C1 segment of cervical spinal cord (tissue), 14 donors: ENCODE measurements at places on chromosomes 1 and 21.

GRCh38 chr1:177873238-177873637 lies 96.6 kb downstream of the SEC16B start:
- DNase-seq: no peak

- no peak for DNase-seq
Observed at GRCh38 chr1:182588500-182589396, at the start of gene RNASEL. RNASEL (minus strand) TSS chr1:182589256; CDS start chr1:182586806, 2,450 bp downstream.

DNA sequence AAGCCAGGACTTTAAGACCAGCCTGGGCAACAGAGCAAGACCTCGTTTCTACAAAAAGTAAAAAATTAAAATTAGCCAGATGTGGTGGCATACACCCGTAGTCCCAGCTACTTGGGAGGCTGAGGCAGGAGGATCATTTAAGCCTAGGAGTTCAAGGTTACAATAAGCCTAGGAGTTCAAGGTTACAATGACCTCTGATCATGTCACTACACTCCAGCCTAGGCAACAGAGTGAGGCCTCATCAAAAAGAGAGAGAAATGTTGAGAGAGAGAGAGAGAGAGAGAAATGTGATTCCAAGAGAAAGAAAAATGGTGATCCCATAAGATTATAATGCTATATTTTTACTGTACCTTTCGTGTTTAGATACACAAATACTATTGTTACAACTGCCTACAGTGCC lies 60.2 kb downstream of the PACC1 start:
- DNase-seq: no peak

GRCh38 chr1:41875487-41875886 lies 43.2 kb downstream of the HIVEP3 start:
- DNase-seq: no peak

DNA sequence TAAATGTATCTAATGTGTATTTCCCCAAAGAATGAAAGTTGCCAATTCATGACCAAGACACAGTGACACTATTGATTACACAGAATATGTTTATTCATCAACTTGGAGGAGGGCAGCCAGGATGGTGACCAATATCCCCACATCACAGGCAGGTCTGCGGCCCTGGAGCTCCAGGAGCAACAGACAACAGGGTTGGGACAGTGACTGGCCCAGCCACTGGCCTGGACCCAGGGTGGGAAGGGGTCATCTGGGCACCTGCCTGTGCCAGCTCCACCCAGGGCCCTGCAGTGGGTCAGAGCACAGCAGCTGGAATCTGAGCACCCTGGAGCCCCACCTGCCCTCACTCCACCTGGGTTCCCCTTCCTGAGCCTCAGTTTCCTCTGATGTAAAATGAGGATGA lies 466.1 kb downstream of the MATN1 start:
- DNase-seq: no peak

GRCh38 chr1:233406339-233406960 lies 78.9 kb downstream of the MAP3K21 start:
- DNase-seq: no peak

- DNase-seq: no peak
Observed at GRCh38 chr1:24709791-24710441, 35.3 kb upstream of the CLIC4 start.

DNA sequence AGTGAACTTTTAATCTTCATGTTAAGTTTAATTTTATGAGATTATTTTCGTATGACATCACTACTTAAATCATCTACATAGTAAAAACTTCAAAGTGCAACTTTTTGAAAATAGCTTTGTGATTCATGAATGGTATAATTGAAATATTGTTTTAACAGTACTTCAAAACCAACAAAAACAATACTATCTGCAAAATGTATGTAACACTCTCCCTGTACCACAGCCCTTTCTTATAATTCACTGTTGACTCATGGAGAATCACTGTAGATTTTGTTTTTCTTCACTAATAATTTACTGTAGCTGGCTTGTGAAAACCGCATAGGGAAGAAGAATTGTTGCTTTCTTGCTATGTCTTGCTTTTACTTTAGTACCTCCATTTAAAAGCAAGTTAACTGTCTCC lies 301.4 kb upstream of the ADAMTS5 start:
- DNase-seq: no peak

DNA sequence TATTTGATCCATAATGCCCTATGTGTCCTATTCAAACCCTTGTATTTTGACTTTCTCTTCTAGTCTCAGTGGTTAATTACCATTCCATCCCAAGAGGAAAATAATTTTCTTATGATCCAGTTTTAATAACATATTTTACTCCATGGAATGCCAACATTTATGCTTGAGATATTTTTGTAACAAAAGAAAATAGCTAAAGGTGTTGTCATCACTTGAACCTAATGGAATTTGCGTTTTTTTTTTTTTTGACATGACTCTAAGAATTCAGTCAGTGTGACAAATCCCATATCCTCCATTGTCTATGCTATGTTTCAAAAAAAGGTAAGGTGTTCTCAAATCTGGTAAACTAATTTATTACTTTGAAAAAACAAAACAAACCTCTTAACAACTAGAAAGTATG lies 324.1 kb upstream of the ADAMTS5 start:
- no peak for DNase-seq

GRCh38 chr1:25816112-25816718 lies 3.5 kb upstream of the MTFR1L start:
- DNase-seq: no peak

- DNase-seq: no peak
Observed at GRCh38 chr1:31586376-31587327, 10.3 kb downstream of the TINAGL1 start.

GRCh38 chr1:229264487-229264886 lies 6.4 kb upstream of the RAB4A start:
- no peak for DNase-seq

GRCh38 chr21:38531591-38531990 lies 33.3 kb upstream of the ERG start:
- DNase-seq: no peak

GRCh38 chr21:44969931-44970755 lies 30.3 kb downstream of the SLX9 start:
- DNase-seq: no peak

DNA sequence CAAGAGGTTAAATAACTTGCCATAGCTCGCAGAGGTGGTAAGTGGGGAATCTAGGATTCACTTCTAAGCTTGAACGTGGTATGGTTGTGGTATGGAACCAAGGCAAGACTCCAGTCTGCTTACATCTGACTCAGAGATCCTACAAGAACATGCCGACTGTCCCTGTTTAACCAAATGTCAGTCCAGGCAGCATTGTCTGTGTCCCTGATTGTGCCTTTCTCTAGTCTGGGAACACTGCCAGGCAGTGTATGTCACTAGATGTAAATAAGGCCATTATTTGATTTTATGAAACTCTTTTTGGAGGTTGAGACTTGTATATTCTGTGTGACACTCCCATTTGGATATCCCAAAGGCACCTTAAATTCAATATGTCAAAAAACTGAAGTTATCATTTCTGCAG lies 96.0 kb downstream of the NOS1AP start:
- DNase-seq: no peak

DNA sequence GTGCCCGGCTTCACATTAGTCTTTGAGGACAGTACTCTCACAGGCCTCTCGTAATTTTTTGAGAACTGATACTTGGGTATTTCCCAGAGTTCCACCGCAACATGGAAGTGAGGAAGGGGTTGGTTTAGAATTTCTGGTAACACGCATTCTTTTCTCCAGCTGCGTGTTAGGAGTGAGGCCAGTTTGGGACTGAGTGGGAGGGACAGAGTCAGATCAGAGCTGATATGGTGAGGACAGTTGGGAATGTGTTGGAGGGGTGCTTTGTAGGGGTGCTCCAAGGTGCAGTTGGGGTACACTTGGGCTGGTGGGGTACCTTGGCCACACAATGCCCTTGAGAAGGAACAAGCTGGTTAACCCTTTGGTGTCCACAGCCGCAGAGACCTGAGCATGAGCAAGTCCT lies 6.7 kb downstream of the FBXO6 start:
- DNase-seq: no peak

DNA sequence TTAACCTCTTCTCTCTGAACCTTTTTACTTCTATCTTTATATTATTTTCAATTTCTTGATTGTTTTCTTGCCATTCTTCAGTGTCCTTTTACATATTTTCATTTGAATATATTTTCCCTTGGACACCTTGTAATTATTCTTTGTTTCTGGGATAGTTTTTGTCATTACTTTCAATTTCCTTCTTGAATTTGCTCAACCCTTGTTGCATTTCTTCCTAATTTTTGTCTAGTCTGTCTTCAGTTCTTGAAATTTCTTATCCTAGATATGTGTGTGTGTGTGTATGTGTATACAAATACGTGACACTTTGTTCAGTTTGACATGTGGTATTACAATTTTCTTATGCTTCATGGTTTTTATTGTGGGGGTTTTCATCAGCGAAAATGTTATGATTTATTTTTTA lies 1.9 kb upstream of the GALNT2 start:
- no peak for DNase-seq

DNA sequence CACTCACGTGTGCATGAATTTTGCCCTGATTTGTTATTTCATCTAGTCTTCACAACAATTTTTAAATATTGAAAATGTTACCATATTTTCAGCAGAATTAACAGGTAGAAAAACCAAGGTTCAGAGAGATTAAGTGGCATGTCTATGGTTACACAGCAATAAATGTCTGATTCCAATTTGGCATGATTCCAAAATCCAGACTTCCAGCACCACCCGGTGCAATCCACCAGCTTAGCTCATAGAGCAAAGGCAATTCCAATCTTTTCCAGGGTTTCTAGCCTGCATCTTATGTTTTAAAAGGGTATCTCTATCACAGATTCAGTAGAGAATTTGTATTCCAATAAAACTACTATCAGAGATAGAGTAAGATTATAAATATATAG lies 161.8 kb downstream of the TPR start:
- DNase-seq: no peak

DNA sequence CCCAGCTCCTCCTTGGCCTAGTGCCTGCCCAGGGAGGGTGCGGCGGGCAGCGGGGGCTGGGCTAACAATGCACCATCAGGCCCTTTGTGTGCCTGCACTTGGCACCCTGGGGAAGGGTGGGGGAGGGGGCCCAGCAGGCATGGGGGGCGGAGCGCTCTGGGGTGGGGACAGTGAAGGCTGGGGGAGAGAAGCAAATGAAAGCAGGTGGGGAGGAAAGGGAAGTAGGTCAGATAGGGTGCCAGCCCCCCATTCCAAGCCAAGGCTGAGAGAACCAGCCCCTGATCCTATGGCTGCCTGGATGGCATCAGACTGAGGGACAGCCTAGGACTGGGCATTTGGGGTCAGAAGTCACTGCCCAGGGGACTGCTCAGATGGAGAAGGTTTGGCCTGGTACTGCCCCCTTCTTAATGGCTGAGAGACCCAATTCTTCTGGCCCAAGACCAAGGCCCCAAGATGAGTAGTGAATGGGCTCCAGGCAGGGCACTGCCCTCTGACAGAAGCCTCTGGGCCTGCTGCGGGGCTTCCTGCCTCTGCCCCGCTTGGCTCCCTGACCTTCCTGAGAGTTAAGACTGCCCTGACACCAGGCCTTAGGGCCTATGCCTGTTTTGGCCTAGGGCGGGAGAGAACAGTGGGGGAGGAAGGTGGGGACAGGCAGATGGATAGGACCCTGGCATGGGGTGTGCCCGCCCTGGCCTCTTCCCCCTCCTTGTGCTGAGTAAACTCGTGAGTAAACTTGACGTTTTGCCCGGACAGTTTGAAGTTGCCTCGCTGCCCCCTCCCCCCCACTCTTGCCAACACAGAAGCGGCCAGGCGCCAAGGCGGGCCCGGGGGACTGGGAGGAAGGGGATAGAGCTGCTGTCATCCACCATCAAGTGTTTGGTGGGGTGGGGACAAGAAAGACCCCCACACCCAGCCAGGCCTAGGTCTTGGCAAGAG lies 2.7 kb downstream of the ZBTB7B start:
- peak; percentile 79 for DNase-seq

- DNase-seq: no peak
Observed at GRCh38 chr1:178011465-178011828, 41.6 kb upstream of the SEC16B start.

DNA sequence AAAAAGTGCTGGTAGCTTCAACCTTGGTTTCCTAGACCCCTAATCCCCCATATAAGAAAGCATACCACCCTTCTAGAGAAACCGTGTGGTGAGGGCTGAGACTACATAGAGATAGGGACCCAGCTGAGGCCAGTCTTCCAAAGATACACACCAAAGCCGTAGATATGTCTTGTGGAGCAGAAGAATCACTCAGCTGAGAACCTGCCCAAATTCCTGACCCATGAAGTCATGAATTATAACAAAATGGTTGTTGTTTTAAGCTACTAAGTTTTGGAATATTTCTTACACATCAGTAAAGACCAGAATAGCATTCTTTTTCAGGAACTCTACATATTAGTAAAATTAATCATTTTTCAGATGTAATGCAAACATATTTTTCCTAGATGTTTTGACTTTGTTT lies 3.3 kb upstream of the SNRPE start:
- no peak for DNase-seq

- DNase-seq: no peak
Observed at GRCh38 chr1:220880362-220880670, 1.1 kb downstream of the HLX start.

GRCh38 chr1:59314776-59315528 lies 18.1 kb downstream of the FGGY start:
- DNase-seq: no peak

DNA sequence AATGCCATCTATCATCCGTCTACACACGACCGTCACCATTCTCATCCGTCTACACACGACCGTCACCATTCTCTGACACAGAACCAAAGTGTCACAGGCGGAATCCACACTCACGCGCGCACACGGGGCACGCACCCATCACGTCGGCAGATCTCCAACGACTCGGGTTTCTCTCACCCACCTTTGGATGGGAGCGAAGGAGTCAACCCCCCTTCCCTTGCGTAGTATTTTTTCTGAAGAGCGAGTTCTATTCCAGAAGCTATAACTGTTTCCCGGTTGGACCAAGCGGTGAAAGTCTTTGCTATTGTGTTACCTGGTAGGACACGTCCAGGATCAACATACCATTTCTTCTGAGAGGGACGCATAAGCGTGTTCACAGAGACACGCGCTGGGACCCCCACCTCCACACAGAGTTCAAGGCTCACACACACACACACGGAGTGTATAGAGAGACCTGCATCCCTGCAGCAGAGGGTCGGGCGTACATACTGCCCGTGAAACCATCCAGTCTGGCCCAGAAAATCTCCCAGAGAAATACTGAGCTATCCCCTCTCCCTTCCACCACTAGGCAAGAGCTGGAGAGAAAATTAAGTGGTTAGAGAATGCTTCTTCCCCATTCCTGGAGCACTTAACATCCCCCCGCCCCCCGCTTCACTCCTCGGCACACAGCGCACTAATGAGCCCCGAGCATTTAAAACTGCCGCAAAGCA lies 741 bp downstream of the DUSP10 start:
- no peak for DNase-seq

- no peak for DNase-seq
Observed at GRCh38 chr1:223017291-223017690, 125.8 kb downstream of the TLR5 start.
